ENCODE measurements at places on chromosomes 11 and 22.

DNA sequence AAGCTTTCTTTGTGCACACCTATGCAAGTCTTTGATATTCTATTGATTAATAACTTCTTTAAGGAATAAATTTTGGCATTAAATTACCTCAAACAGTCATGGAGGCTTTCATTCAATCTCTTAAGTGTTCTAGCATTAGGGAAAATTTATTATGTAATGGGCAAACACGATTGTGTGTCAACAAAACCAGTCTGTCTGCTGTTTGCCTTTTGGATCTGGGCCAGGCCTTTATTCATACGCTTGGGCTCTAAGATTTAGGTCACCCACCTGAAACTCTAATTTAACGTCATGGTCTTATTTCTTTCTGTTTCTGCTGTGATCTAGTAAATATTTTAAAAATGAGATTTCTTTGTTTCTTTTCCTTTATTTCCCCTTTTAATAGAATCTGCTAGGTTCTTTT, 1270.6 kb downstream of the LRRC4C start:
- DNase-seq: no peak

DNA sequence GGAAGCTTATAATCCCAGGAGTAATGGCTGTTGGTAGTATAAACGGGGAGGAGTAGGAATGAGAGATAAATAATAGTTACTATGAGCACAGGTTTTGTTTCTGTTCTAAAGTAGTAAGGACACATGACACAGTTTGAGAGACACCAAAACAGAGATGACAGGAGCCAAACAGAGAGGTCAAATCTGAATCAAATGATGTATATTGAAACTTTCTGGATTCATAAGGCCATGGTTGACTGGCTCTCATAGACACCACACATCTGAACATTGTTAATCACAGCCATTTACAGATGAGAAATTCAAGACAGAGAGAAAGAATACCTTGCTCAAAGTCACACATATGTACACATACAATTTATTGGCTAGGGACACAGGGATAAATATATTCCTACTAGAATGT, 63.4 kb upstream of the UCP3 start:
- no peak for DNase-seq

GRCh38 chr22:31329453-31330215, 16.5 kb downstream of the PATZ1 start:
- DNase-seq: no peak

GRCh38 chr11:38448284-38448683, 1850.2 kb upstream of the RAG2 start:
- peak; percentile 10 for DNase-seq

GRCh38 chr11:76147106-76147740, 59.1 kb downstream of the WNT11 start:
- no peak for DNase-seq

DNA sequence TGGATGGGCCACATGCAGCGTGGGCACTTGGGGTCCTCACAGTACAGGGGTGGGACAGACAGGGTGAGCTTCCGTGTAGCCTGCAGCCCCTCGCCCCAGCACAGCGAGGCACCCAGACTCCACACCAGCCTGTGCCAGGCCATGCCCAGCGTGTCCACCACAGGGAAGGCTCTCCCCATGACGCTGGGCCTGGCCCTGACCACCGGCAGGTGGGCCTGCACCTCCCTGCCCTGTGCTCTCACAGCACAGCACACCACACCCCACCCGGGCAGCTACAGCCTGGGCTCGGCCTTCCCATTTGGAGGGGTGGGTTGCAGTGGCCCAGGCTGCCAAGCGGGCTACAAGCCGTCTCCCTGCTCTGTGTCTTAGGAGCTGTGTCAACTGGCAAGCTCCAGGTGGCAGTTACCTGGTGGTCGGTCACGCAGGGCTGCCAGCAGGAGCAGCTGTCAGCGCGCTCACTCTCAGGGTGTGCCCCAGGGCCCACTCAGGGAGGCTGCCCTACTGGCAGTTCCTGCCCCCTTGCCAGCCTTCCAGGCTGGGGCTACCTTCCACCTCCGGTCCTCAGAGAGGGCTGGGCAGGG, 4.6 kb downstream of the MOB2 start:
- DNase-seq: no peak

DNA sequence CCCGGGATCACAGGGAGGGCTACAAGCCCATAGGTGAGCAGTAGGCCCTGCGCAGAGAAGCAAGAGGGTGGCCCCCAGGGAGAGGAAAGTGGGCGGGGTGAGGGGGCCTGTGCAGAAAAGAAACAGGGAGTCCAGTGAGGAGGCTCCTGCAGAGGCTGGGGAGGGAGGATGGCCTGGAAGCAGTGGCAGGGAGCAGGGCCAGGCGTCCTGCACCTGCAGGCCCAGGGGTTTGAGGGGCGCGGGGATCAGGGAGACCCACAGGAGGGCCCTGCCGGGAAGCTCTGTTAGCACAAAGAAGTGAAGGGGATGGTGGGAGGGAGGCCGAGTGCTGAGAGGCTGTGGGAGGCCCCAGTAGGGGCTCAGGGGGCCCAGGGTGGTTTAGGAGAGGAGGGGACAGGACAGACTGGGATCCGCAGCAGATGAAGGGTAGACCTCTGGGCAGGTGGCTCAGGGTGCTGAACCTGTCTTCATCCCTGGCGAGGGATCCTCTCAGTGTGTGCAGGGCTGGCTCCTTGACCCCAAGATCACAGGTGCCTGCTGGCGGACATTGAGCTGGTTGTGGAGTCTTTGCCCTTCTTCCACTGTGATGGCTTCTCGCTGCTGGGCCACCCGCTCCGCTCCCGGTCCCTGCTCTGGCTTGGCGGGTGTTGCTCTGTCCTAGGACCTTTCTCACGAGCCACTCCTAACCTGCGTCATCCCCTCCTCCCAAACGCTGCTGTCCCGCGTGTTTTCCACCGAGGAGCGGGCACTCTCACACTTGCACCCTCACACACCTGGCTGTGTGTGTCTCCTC, 31.8 kb upstream of the CELSR1 start:
- no peak for DNase-seq

DNA sequence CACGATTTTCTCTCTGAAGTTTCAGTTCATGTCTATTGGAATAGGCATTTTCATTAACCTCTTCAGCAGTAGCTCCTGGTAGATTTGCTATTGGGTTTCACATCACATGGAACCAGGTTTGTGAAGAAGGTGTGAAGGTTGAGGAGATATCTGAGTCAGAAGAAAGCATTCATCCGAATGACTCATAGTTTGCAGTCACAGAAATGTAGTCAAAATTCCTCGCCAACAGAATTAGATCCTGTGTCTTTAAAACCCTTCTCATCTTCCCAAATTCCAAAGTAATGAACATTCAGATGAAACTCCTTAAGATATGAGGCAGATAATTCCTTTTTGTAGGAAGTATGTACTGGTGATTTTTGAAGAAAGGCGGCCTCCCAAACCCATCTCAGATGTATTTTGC, 125.0 kb upstream of the LARGE1 start:
- DNase-seq: no peak

- peak; percentile 35 for DNase-seq
These were observed 10.3 kb downstream of the TOP3B start for GRCh38 chr22:21972293-21972779.

- no peak for DNase-seq
These were observed 374.5 kb downstream of the CADM1 start for GRCh38 chr11:115129473-115130289.

GRCh38 chr22:18050065-18050464, 25.7 kb upstream of the MICAL3 start:
- no peak for DNase-seq

- DNase-seq: peak; percentile 46
These were observed 101.0 kb downstream of the GGTLC2 start for GRCh38 chr22:22745225-22746060.

DNA sequence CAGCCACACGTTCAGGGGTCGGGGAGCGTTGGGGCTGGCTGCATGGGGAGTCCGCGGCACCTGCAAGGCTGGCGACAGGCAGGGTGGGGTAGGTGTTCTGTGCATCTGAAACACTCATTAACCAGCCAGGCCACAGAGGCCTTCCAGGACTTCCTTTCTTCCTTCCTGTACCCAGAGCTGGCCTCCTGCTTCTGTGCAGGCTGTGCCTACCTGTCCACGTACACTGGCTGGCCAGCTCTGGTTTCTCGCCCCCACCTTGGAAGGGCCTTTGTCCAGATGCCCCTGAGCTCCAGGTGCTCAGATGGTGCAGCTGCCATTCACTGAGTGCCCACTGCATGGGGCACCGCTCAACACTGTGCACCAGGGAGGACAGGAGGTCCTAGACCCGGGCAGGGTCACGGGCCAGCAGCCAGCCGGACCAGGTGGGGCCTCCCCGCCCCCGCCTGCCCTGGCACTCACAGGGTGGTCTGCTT, 15.9 kb downstream of the TTLL12 start:
- no peak for DNase-seq

- DNase-seq: no peak
These were observed 41.3 kb upstream of the ETS1 start for GRCh38 chr11:128628686-128629085.

DNA sequence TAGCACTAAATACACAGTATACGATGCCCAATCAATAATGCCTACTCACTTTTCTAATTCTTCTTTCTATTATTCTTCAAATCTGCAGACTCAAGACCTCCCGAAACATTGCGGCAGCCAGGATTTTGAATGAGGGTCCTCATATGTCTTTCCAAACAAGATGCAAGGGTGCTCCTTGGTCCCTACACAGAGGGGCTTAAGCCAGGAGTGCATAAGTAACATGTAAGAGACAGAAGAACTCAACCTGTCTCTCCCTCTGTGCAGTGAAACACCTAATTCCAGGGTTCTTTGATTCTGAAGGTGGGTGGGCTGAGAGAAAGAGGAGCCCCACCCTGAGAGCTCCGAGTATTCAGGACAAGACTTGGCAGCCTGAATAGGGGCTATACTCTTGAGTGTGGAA, 117.6 kb downstream of the ZNF280B start:
- no peak for DNase-seq

- DNase-seq: peak; percentile 92
These were observed 9.8 kb upstream of the APOL6 start for GRCh38 chr22:35638410-35638809.

DNA sequence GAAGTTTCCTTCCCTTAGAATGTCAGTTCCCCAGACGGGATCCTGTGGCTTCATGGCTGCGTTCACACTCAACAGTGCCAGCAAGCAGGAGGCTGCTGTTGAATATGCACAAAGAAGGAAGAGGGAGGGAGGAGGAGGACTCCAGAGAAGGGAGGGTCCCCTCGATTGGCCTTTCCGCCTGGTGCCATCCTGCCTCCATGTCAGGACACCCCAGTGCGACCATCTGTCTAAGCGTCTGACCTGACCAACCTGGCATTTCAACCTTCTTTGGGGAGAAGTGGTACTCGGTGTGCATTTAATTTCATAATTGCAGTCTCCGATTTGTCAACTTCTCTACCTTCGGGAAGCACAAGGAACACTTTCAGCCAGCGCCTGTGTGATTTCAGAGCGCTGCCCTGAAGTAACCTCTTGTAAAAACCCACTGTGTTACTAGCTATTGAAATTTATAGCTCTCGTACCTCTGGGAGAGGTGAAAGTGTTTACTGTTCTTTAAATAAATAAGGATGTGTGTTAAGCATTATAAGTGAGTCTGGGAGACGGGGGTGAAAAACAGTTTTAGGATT, 1491.9 kb downstream of the TBC1D22A start:
- DNase-seq: no peak

DNA sequence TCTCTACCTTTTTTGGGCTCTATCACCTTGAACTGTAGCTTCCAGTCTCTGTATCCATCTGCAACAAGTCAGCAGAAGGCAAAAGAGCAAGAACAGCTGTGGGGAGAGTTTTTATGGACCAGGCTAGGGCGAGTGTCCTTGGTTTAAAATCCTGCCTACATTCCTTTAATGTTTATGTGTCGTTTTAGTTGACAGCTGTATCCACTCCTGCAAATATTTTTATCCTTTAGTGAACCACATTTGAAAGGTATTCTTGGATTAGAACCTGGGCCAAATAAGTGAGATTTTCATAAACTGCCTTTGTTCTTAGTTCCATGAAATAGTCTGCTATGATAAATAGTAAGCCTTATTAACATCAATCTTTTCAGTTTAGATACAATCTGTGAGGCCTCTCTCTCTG, 712.2 kb downstream of the ETS1 start:
- no peak for DNase-seq

- no peak for DNase-seq
These were observed 111.6 kb upstream of the CD82 start for GRCh38 chr11:44453871-44454270.

- DNase-seq: no peak
These were observed 23.9 kb downstream of the RTN4RL2 start for GRCh38 chr11:57484141-57484710.

DNA sequence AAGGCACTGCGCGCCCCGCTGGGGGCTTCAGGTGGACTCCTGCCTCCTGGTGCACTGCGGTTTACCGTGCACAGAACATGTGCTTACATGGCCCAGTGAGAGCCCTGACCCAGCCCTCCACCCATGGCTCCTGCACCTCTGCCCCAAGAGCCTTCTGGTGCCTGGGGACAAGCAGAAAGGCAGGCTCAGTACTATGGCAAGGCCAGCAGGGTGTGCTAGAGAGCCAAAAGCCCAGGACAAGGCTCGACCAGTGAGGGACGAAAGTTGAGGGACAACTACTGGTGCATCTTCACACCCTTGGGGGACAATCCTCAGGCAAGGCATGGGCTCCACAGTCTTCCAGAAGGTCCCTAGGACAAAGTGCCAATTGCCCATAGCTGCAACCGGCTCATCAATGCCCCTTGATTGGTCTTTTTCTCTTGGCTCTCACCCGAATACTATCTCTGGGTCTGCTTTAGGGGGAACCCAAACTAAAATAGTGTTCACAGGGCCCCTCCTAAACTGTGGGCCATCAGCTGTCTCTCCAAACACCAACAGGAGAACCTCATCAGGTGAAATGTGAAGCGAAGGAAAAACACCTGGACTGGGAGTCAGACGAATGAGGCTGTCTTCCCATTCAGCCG, 13.5 kb downstream of the PGA5 start:
- peak; percentile 66 for DNase-seq

GRCh38 chr11:124920870-124921609, 2.0 kb downstream of the HEPN1 start:
- DNase-seq: peak; percentile 55

- no peak for DNase-seq
These were observed 4.7 kb upstream of the KDM2A start for GRCh38 chr11:67114275-67114896.

- DNase-seq: no peak
These were observed 56.4 kb downstream of the SMIM38 start for GRCh38 chr11:69211920-69212797.
